ENCODE measurements at places on chromosomes 3 and 15.

DNA sequence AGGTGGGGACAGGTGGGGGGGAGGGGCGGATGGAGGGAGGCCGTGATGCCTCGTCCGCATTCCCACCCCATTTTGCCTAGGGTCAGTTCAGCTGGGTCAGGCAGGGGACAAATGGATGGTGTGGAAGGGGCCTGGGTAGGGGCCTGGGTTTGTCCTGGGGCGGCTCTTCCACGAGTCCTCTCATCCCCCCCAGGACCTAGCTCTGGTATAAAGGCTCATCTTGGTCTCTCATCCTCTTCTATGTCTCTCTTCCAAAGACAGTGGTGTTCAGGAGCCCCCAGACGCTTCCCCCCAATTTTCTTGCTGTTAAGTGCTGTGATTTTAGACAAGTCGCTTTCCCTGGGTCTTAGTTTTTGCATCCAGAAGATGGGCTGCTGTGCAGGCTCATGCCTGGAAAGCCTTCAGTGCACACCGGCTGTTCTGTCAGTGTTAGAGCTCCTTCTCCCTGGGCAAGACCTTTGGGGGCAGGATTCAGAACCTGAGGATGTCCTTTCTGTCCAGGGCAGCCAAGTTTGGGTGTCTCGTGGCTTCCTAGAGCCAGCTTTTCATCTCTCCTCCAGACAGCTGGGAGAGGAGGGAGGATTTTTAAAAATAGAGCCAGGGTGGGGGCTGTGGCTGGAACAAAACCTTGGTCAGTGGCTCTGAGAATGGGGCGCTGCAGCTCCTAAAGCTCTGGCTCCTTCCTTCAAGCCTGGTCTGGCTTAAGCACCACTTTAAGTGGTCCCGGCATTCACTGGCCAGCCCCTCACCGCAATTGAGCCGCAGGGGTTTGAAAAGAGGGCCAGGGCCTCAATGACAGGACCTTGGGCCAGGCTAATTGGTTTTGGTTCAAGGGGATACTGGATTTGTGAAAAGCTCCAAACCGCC is 37.7 kb upstream of the POLG start:
- no peak for DNase-seq

DNA sequence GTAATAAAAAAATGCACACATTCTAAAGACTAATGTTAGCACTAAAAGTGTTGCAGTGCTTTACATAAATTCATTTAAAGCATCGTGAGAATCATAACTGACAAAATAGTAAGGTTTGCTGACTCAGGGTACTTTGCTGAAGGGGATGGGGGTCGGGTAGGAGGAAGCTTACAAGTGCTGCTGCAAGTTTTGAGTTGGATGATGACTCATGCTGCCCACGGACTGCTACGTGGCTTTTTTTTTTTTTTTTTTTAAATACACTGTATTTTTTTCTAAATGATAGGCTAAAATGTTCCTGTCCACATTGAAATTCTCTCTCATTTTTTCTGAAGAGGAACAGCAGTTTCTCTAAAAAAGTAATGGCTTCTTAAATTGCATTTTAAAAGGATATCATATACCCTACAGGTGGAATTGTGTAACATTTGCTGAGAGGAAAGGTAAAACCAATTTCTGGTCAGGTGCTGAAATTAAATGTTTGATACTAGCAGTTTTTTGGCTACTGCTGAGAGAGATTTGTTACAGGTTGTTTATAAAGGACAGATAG is 2.2 kb downstream of the MAPK6 start:
- DNase-seq, result peak; percentile 77

- DNase-seq, result no peak
Observed at GRCh38 chr15:69744391-69745162, 292.0 kb downstream of the RPLP1 start.

- no peak for DNase-seq
Observed at GRCh38 chr15:37452498-37452897, 352.1 kb upstream of the MEIS2 start.

GRCh38 chr3:30289766-30290165 is 316.6 kb upstream of the TGFBR2 start:
- DNase-seq, result peak; percentile 19

GRCh38 chr15:58588096-58588495 is 156.3 kb downstream of the LIPC start:
- no peak for DNase-seq

- no peak for DNase-seq
Observed at GRCh38 chr3:5768281-5768945, 580.9 kb downstream of the EDEM1 start.

Measured in astrocyte of the cerebellum (primary cell).